ENCODE measurements at places on chromosomes 2 and 18. TPM values are rescaled to one million over a fixed set of nuclear protein-coding genes. Genes with fewer than 3 reads are reported as not detected.

SCN9A gene
- total RNA-seq, result 7.8 TPM

PDE11A gene
- total RNA-seq, result under 0.01 TPM

IL36RN gene
- total RNA-seq, result not detected

SUPT7L gene
- 23.1 TPM for total RNA-seq

ADGRF3 gene
- not detected for total RNA-seq

- DNase-seq, result no peak
Observed at GRCh38 chr2:223199531-223200515, 147.8 kb downstream of the KCNE4 start.

- no peak for DNase-seq
Observed at GRCh38 chr2:30355306-30355705, 91.7 kb upstream of the LCLAT1 start.

GRCh38 chr2:65075176-65075575 lies 19.0 kb downstream of the CEP68 start:
- no peak for DNase-seq

DNA sequence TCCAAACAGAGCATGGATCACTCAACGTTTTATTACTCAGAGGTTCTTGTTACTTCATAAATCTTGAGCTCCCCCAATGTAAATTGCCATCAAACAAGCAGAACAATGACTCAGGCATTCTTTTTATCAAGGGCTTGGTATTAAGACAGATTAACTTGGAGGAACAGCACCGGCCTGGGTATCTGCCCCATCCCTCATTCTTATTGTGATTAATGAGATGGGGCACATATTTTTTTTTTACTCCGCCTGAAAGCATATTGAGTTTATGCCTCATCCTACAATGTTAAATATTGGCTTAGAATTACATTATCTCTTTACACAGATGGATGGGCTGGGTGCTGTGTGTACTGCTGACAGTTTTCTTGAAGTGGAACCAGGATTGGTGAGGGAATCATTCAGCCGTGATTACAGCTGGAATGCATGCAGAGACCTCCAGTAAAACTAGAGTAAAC lies 387.3 kb downstream of the CLIP4 start:
- DNase-seq, result no peak

DNA sequence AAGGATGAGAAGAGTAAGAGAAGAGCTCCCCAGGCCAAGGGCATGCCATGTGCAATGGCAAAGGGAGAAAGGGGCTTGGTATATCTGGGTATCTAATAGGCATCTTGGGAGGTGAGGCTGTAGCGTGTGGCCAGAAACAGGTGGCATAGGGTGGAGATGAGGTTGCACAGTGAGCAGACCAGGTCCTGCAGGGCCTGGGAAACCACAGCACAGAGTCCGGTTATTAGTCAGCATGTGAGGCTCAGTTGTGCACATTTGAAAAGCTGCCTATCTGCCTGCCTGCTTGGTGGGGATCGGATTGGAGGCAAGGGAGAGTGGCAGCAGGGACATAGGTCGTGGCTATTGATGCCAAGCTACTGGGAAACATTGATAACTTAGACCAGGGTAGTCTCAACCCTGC lies 190.6 kb downstream of the TPGS2 start:
- no peak for DNase-seq

DNA sequence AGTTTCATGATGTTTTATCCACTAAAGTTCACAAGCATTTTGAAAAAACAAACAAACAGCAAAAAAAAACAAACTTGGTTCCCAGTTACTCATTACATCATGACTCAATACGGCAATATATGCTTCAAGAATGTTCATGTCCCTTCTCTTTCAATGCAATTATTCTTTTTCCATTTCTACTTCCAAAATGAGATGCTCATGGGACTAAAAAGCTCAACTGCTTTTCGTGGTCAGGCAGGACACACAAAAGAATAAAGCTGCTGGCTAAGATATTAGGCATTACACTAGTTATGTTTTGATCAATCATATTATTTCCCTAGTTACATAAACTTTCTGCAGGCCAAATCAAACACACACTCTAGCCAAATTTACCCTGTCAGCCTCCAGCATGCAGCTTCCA lies 301.3 kb downstream of the EPHA4 start:
- no peak for DNase-seq

GRCh38 chr18:5982332-5982731 lies 87.0 kb upstream of the TMEM200C start:
- peak; percentile 90 for DNase-seq

- DNase-seq, result peak; percentile 60
Observed at GRCh38 chr18:78073275-78073674, 823.6 kb downstream of the GALR1 start.

- DNase-seq, result peak; percentile 91
Observed at GRCh38 chr2:104853534-104854497, at the start of gene POU3F3. TSS of gene POU3F3 (plus strand) at chr2:104854115. CDS start at chr2:104855511, 1,396 bp downstream.

Data from esophagus muscularis mucosa (tissue), 4 donors.